ENCODE measurements at places on chromosomes 16 and 17. TPM values are rescaled to one million over a fixed set of nuclear protein-coding genes. Genes with fewer than 3 reads are reported as not detected.

MFAP4 gene
- total RNA-seq: 65.6 TPM

CTF1 gene
- total RNA-seq: 9.6 TPM

MMP15 gene
- total RNA-seq: 64.1 TPM

ANKRD40CL gene
- total RNA-seq: not detected

CMTM2 gene
- total RNA-seq: not detected

TP53TG3C gene
- 0.58 TPM for total RNA-seq

IL17C gene
- total RNA-seq: not detected

KRTAP4-6 gene
- total RNA-seq: not detected

ZG16B gene
- 0.27 TPM for total RNA-seq

OR1E1 gene
- total RNA-seq: not detected

TMEM92 gene
- total RNA-seq: not detected

DPEP3 gene
- not detected for total RNA-seq

PPL gene
- 7.6 TPM for total RNA-seq

TNFRSF13B gene
- not detected for total RNA-seq

PRR11 gene
- 1.5 TPM for total RNA-seq

PRAC2 gene
- total RNA-seq: not detected

SLC12A3 gene
- not detected for total RNA-seq

NAT9 gene
- 18.6 TPM for total RNA-seq

HDAC5 gene
- total RNA-seq: 62.6 TPM

MPO gene
- 0.05 TPM for total RNA-seq

PMP22 gene
- total RNA-seq: 135 TPM

SLC52A1 gene
- not detected for total RNA-seq

XPO6 gene
- 26.4 TPM for total RNA-seq

KRT31 gene
- not detected for total RNA-seq

SLFN12 gene
- total RNA-seq: 3.7 TPM

CCL14 gene
- total RNA-seq: 8.8 TPM

CHD9NB gene
- total RNA-seq: 0.77 TPM

ZNF213 gene
- 6.2 TPM for total RNA-seq

IGSF6 gene
- 3.6 TPM for total RNA-seq

TEX14 gene
- 0.19 TPM for total RNA-seq

SLC35G3 gene
- total RNA-seq: not detected

ZFP3 gene
- total RNA-seq: 11.0 TPM

KCNJ12 gene
- 12.3 TPM for total RNA-seq

NUPR1 gene
- total RNA-seq: 33.1 TPM

TMEM88 gene
- total RNA-seq: 26.4 TPM

PYY gene
- total RNA-seq: not detected

LITAFD gene
- total RNA-seq: not detected

PIRT gene
- not detected for total RNA-seq

SMIM36 gene
- not detected for total RNA-seq

CEMP1 gene
- total RNA-seq: not detected

QRICH2 gene
- 2.4 TPM for total RNA-seq

PDE6G gene
- total RNA-seq: not detected

TUBG2 gene
- 15.6 TPM for total RNA-seq

C1QTNF1 gene
- total RNA-seq: 146 TPM

Data from left ventricle myocardium inferior (tissue), 1 donor.